CD4-positive, alpha-beta T cell treated with Interleukin-2 at 100 ng/mL for 4 hours (primary cell): ENCODE measurements at places on chromosomes 2 and 18.
A peak's percentile ranks its signal among the peaks of the same experiment; 100 is the strongest.

DNA sequence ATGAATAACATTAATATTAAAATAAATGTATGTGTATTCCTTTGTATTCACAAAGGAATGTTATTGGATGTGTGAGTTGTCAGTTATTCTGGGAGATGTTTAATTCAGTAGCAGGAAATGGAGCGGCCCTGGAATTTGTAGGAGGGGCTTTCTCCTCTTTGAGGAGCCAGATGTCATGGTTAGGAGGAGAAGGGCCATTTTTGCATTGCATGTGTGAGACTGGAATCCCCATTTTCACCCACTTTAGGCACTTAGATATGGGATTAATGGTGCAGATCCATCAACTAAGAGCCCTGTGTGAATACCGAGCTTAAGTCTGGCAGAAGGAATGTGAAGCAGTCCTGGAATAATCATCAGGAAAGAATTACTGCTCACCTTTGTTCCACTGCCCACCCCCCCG lies 439.2 kb downstream of the PARD3B start:
- no peak for DNase-seq

GRCh38 chr18:6821356-6821755 lies 91.8 kb downstream of the ARHGAP28 start:
- no peak for DNase-seq

DNA sequence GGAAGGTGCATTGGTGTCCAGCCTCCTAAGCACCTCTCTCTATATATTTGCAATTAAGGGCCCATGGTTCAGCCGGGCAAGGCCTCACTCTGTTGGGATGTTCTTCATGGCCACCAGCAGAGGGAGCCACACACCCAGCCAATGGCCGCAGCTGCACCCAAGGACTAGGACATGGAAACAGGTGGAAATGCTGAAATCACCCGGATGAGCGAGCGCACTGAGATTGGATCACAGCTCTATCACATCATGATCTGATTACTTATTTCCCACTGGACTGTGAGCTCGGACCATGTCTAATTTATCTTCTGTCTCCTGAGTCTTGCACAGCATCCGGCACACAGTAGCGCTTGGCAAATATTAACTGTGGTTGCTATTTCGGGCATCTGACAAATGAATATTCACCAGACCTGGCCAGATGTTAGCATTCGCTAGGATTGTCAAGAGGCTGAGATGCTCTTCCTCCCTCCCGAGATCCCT lies 31.2 kb downstream of the KIF3C start:
- peak; percentile 75 for DNase-seq

GRCh38 chr2:233026198-233026813 lies 6.2 kb upstream of the NEU2 start:
- no peak for DNase-seq

DNA sequence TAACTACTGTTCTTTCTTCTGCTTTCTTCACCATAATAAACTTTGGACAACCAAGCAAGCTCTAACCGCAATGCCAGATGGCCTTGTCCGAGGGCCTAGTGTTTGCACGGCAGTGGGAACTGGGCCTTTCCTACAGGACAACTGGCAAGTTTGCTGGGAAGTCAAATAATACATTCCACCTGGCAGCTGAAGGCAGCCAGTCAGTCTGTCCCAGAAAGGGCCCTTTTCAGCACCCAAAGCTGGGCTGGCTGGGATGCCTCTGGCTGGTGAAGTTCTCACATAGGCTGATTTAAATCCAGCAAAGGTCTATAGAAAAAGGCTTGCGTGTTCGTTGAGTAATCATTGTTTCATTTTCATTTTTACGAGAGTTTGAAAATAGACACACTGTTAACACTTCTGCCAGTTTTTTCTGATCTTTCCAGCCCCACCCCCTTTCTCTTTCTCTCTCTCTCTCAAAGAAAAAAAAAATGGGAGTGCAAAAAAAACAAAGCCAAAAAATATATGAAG lies 110.0 kb upstream of the EPAS1 start:
- DNase-seq = peak; percentile 11

DNA sequence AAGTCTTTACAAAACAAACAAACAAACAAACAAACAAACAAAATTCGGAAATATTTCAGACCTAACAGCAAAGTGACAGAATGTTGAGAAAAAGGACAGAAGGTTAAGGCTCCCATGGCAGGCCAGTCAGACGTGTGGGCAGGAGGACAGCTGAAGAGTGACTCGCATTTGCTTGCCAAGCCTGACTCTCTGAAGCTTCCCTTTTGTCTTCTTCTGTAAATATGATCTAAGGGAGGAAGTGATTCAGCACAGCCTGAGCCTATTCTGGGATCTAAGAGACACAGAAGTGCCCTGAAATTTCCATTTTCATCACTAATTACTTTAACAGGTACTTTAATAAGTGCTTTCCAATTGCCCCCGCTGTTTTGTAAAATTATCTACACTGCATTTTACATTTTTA lies 134.0 kb upstream of the LYPD1 start:
- no peak for DNase-seq

GRCh38 chr2:43011158-43011491 lies 215.3 kb downstream of the ZFP36L2 start:
- no peak for DNase-seq
